Effector CD8-positive, alpha-beta T cell (primary cell): ENCODE measurements at places on chromosomes 1 and 21.

DNA sequence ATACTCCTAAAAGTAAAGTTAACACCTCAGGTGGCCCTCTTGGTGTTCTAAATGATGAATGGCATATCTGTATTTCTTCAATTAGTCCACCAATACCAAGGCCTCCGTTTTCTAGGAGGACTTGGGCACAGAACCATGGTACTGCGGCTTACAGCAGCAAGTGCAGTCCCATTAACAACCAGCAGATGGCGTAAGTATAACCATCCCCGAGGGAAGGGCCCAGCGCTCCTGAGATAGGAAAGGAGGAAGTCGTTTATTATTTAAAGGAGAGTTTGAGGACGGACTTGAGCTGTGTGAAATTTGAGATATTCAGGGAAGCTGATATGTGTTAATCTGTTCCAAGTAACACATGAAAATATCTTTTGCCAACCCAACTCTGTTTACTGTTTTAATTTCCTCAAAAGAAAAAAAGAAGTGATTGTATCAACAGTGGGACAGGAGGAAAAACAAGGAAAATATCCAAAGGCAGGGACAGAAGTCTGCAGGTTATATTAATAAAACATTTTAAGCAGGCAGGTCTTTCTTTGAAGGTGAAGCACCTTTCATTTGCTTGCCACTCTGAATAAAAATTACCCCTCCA is 37.7 kb upstream of the KCNJ15 start:
- DNase-seq, result peak; percentile 17

GRCh38 chr1:41442697-41443251 is 41.7 kb downstream of the EDN2 start:
- no peak for DNase-seq

- no peak for DNase-seq
These were observed 244.7 kb downstream of the PTPRU start for GRCh38 chr1:29481031-29481430.

DNA sequence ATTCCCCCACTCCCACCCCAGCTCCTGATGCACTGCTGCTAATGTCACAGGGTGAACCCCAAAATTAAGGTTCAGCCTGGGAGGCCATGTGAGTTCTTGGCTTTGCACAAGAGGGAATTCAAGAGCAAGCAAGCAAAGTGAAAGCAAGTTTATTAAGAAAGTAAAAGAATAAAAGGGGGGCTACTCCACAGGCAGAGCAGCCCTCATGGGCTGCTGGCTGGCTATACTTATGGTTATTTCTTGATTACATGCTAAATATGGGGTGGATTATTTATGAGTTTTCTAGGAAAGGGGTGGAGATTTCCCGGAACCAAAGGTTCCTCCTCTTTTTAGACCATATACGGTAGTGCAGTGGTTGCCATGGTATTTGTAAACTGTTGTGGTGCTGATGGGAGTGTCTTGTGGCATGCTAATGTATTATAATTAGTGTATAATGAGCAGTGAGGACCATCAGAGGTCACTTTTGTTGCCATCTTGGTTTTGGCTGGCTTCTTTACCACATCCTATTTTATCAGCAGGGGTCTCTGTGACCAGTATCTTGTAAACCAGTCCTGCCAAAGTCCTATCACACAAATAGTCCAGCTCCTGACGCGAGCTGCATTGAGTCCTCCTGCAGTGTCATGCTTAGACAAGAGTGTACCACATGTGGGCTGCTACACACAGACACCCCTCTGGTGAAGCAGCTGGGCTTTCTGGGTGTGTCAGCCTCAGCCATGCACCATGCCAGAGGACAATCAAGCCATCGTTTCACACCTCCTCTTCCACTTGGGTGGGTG is 46.4 kb upstream of the CSF1 start:
- no peak for DNase-seq

DNA sequence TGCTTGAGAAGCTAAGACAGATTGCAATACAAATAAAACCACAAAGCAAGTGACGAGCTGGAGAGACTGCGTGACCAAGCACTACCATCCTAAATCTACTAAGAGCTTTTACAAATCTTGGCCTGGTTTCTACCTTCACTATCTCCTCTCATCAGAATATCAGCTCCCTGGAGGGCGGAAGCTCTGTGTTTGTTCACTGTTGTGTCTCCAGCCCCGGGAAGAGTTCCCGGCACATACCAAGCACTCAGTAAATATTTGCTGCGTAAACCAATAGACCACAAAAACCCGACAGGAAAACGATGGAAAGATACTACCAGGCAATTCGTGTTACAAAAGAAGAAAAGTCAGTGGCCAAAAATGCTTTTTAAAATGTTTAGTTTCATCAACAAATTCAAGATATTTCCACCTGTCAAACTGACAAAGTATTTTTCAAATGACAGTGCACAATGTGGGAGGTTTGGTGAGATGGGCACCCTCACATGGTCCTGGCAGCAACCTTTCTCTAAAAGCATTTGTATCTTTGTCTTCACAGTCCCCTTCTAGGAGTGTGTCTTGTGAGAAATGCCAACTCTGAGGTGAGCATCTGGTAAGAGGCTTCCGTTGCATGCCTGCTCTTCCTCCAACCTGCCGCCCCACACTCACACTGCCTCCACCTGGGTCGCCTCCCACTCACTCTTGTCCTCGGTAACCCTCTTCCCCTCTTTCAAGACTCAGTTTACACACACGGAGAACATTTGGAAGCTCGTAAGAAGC is 34.7 kb downstream of the SLC1A7 start:
- no peak for DNase-seq

DNA sequence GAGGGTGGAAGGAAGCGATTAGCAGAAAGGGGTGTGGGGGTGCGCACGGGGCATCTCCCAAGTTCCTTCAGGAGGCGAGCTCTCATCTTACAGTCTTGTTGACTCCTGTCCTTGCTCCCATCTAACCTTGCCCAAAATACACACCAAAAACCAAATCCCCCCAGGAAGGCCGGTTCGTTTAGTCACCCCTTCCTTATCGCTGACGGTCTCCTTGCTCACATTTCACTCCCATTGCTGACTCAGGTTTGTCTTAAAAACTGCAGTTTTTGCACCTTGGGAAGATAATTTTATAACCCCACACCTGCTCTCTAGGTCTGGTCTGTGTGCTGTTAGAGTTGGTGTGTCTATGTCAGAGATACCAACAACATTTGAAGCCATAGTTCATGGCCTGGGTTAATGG is 68.1 kb upstream of the F3 start:
- DNase-seq, result no peak

DNA sequence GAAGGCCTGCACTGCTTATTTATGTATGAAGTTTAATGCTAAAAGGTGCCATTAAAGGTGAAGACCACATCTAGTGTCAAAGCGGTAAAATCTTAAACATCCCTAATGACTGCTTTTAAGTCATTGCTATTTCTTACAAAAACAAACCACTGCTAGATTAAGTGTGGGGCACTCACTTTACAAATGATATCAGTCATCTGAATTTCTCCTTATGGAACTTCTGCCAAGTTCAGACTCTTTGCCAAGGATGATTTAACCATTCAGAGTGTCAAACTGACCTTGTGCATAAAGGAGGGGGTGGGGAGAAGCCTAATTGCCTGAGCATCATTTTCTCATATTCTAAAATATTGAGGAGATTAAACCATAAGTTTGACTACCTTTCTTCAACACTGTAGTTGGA is 271.5 kb downstream of the TGFB2 start:
- no peak for DNase-seq

- no peak for DNase-seq
These were observed 45.7 kb downstream of the SLC37A1 start for GRCh38 chr21:42559326-42559725.

GRCh38 chr21:31873275-31873695 is 465 bp downstream of the HUNK start:
- no peak for DNase-seq

- DNase-seq, result no peak
These were observed 247.0 kb downstream of the USP25 start for GRCh38 chr21:15976807-15977206.

GRCh38 chr1:204335085-204335484 is 24.6 kb downstream of the PLEKHA6 start:
- no peak for DNase-seq

DNA sequence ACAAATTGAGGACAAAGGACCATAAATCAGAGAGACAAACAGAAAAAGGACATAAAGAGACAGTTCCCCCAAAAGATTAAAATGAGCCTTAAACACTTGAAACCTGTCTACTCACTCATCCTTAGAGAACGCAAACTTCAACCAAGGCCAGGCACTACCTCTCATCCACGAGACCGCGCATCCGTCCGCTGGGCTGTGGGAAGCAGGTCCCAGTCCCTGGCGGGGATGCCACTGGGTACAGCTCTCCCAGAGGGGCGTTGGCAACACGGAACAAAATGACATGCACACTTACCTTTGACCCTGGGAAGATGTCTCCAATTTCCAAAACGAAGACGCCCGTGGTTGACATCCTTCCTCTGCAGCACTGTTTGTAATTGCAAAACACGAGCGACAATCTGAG is 16.5 kb upstream of the ADARB1 start:
- DNase-seq, result no peak

DNA sequence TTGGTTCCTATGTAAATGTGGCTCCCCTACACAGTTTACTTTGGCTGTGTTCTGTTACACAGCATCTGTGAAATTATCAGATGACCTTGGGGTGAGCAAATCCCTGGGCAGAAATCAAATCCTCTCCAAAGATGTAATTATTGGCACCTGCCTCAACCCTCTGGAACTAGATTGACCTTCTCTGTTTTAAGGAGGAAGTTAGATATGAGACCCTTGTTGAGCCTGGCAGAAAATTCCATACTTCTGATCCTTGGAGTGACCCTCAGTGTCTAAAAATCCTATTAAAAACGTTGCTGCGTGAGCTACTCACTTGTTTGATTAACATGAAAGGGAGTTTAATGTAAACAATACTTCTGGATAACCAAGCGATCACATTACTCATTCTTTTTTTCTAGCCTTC is 122.0 kb downstream of the CLIC6 start:
- no peak for DNase-seq

GRCh38 chr1:25616987-25617624 is 515 bp downstream of the MAN1C1 start:
- peak; percentile 26 for DNase-seq

DNA sequence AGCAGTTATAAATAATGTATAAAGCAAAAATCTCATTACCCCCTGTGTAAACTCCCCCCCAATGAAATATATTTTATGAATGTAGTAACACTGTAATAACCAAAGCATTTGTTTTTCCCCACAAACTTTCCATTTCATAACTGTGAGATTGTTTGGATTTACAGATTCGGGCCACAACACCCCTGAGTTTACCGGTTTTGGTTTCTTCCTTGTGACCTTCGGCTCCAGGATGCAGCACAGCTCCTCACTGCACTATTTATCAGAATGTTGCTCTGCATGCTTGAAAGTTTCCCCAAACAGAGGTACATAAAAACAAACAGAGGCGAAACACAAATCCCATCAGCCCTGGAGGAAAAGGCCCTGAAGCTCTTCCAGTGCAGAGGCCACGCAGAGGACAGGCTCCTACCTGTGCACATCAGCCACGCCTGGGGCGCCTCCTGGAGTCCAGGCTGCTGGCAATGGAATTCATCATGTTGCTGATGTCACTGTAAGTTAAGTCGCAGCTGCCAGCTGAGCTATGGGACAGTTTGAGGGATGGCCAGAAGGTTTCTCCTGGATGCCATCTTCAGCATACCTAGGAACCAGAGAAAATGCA is 122.0 kb downstream of the LMO4 start:
- no peak for DNase-seq

GRCh38 chr1:111976332-111976731 is 13.1 kb downstream of the KCND3 start:
- DNase-seq, result no peak

DNA sequence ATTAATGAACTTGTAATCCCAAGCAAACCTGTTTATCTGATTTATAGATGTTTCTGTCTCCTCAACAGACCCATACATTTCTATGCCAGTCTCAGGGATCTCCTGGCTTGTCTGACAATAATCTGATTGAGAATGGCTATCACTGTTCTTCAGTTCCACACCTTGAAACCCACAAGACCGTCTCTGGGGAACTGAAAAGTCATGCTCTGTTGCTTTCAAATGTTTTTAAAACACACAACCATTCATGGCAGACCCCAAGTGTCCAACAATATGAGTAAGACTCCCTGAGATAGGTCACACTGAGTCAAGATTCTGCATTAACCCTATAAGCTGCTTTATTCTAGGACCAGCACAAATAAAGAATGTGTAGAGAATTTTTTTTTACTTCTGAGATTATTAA is 611.2 kb upstream of the PLXNA2 start:
- no peak for DNase-seq

DNA sequence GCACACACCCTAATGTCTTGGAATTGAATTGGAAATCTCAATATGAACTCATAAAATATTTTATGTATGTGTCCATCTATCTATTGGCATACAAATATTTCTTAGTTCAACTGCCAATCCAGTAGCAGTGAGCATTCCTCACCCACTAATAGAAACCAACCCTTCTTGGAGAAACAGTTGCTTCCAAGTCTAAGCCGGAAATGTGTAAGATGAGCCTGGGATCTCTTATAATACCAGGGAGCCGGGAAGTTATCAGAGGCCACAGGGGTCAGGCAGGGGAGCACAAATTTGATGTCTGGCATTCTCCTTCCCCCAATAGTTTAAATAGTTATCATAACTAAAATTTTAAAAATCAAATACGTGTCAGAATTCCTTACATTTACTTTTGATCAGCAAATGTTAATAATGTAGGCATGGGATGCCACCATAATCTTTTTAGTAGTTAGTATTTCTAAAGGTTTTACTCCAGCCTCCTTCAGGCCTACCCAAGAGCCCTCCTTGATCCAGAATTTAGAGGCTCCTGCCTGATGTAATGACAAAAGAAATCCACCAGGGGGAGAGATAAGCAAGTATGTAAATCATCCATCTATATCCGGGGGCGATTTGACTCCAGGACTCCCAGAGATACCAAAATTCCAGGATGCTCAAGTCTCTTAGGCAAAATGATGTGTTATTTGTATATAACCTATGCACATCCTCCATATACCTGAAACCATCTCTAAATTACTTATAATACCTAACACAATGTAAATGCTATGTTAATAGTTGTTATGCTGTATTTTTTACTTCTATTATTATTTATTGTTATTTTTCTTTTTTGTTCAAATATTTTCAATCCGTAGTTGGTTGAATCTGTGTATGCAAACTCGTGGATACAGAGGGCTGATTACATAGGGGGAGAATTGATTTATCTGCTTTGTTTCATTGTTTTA is 218.7 kb upstream of the COA6 start:
- DNase-seq, result no peak

DNA sequence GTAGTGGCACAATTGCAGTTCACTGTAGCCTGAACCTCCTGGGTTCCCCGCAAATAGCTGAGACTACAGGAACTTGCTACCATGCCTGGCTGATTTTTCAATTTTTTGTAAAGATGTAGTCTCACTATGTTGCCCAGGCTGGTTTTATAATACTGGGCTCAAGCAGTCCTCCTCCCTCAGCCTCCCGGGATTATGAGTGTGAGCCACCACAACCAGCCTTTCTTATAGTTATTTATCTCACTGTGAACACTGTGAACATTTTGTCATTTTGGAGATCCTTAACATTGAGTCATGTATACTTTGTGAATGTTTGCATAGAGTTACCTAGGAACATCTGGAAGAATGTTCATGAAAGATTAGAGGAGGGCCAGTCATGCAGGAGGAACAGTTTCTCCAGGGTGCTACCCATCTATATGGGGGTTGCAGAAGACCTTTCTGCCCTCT is 127.1 kb upstream of the CACYBP start:
- DNase-seq, result no peak

GRCh38 chr1:196160066-196160795 is 448.0 kb downstream of the KCNT2 start:
- no peak for DNase-seq

GRCh38 chr1:196590959-196591358 is 17.3 kb downstream of the KCNT2 start:
- no peak for DNase-seq
